HCT116 (cell line): ENCODE measurements at places on chromosomes 2 and 18.

DNA sequence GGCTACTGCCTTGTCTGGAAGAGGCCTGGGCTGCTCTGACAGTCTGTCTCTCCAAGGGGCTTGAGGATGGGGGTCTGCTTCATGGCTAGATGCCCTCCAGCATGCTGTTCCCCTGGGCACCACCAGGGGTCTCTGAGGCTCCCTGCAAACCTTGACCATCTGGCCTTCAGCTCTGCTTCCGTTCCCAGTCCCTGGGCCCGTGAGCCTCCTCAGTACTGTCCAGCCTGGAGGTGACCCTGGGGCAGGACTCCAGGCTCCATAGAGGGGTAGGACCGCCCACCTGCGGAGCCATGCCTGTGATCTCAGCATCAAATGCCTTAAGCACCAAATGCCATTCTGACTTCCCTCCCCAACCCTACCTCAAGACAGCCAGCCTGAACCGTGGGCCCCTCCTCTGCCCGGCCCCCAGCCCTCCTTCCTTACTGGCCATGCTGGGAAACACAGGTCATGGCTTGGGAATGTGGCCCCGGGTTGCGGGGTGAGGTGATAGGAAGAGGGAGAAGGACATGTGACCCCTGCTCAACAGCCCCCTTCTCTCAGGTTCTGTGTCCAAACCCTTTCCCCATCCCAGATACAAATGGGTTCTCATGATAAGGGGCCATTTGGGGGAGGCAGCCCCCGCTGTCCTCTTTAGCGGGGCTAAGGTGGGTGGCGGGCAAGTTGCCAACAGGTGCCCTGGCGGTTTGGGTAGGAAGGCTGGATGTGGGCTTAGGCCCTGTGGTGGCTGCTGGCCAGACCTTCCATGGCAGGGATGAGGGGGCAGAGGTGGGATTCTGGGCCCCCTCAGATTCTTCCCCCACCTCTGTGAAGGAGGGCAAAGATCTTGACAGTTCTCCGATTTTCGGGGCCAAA lies 25.0 kb downstream of the SPEG start:
- DNase-seq: no peak

DNA sequence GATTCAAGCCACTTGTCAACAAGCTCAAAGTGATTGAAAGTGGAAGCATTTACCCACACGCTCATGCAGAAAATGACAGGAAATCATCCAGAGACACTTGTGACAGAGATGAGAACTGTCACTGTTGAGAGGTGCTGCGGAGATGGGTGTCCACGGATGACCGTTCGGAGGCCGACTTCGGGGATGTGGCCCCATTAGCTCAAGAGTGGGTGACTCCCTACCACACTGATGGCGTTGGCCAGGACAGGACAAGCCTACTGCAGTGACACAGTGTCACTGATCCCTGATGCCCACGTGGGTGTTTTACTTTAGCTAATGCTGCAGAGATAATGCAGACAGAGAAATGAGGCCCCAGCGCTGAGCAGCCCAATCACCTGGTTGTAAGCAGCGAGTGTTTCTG lies 81.5 kb upstream of the YWHAQ start:
- no peak for DNase-seq

GRCh38 chr2:176004934-176005333 lies 2.9 kb upstream of the LNPK start:
- DNase-seq: no peak

DNA sequence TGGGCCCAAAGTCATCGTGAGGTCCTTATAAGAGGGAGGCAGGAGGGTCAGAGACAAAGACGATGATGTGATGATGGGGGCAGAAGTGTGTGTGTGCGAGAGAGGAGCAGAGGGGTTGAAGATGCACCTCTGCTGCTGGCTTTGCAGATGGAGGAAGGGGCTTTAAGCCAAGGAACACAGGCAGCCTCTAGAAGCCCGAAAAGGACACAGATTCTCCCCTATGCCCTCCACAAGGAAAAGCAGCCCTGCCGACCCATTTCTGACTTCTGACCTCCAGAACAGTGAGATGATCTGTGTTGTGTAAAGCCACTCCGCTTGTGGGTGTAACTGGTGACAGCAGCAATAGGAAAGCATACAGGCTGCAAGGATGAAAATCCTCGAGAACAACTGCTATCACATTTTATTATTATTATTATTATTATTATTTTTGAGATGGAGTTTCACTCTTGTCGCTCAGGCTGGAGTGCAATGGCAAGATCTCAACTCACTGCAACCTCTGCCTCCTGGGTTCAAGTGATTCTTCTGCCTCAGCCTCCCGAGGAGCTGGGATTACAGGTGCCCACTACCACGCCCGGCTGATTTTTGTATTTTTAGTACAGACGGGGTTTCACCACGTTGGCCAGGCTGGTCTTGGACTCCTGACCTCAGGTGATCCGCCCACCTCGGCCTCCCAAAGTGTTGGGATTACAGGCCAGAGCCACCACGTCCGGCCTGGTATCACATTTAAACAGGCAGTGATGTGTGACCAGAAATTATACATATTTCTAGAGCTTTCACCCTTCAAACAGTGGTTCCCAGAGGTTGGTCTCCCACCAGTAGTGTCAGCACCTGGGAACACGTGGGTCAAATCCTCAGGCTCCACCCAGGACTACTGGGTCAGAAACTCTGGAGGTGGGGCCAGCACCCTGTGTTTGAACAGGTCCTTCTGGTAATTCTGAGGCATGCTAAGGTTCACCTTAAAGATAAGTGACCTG lies 170.5 kb downstream of the TGIF1 start:
- DNase-seq: no peak

DNA sequence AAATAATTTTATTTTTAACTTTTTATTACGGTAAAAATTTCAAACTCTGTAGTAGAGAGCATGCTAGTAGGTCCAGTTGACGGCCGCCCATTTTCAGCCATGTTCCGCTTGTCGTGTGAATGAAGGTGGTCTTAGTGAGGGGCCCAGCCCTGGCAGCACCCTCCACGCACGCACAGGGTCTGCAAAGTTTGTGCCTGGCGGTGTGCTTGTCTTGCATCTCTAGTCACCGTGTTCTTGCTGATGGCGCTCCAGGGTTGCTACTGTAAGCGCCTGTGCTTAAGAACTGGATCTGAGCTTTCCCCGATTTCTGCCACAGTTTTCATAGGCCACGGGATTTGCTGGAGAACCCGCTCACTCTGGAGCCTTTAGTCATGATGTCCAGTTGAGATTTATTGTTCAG lies 28.9 kb downstream of the LDLRAD4 start:
- no peak for DNase-seq

- no peak for DNase-seq
Measured at GRCh38 chr2:177554365-177554764, 161.8 kb downstream of the AGPS start.

DNA sequence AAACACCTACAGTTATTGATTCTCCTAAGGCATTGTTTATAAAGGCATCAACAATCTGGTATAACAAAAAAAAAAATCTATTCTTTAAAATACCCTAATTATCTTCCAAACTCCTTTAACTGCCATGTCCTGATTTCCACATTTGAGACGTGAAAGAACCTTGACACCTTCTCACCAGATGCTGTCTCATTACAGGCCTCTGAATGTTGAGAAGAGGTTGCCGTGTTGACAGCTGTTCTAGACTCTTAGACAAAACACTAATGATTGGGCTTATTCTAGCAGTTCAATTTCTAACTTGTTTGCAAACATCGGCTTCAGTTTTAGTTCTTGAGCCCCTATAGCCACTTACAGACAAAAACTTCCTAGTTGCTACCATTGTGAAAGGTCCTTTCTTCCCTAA lies 988.8 kb downstream of the LRP1B start:
- no peak for DNase-seq

DNA sequence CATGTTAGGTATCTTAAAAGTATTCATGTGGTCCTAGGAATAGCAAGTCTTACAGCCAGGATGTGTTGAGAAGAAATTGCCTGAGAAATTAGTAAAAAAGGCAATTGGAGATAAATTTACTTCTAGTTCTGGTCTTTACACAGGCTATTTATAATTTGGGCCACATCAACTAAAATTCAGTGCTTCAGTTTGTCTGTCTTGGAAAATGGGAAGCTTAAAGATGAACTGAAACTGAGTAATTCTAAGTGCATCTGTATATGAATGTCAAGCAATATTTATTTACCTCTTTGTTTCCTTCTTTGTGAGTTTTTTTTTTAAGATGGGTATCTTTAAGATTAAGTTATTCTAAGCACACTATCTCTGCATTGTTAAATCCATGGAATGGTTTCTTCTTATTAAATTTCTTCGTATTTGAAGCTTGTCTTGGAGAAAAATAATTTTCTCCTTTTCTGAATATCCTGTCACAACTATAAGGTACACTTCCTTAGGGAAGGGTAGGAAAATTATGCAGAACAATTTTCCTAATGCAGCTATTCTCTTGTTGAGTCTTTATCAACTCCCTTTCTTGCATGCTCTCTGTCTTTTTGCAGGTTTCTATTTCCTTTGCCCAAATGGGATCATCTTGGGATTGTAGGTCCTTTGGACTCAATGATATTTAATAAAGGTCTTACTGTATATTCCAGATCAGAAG lies 39.7 kb upstream of the MMADHC start:
- DNase-seq: no peak

DNA sequence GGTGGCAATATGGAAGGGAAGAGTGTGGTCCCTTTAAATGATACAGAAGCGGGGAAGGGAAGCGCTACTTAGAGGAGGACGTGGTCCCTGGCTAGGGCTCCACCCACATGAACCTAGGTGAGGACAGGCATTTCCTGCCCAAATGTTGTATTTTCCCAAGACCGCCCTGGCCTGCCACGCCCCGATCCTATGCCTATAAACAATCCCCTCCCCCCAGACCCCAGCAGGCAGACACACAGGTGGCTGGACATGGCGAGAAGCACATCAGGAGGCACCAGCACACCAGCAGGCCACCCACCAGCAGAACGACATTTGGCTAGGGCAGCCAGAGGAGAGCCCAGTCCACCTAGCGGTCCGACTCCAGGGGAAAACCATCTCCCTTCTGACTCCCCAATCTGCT lies 47.2 kb downstream of the METTL8 start:
- no peak for DNase-seq

DNA sequence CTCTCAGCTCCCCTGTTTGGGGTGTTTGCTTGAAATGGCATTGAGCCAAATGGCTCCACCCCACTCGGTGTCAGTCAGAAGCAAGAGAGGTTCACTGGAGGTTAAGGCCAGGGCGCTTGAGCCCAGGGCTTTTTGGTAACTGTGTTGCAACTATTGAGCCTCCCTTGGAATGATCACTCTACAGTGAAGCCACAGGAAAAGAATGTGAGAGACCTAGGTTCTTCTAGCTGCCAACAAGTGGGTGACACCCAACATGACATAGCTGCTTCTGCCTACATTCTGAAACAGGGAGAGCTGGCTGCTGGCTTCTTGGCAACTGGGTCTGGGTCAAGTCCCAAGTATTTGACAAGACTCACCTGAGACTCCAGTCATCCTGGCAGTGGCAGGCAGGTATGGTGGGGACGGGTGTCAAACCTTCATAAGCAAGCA lies 7.1 kb upstream of the GRHL1 start:
- no peak for DNase-seq

- DNase-seq: no peak
Measured at GRCh38 chr2:222813177-222813843, 47.5 kb upstream of the ACSL3 start.

DNA sequence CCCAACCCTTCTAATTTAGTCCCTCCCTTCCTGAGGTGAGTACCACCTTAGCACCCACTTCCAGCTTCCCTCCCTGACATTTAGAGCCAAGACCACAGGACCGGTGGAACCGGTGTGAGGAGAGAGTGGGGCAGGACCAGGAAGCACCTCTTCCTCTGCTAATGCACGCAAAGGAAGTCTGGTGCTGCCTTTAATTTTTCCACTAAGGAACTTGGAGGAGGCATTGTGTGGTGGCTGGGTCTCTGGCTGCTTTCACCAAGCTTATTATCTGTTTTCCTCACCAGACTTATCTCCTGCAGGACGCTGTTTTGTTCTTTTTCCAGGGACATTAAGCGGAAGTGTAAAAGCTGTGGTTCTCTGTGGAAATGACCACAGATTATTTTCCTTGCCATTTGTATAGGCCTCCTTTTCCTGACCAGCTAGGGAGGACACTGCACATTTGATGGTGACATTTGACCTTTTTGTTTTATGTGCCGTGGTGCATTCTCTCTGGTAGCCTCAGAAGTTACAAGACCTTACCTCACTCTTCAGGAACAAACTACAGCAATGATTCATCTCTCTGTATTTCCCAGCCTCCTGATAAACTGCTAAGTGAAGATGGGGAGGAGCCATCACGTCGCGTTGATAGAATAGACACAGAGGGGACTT lies 39.8 kb upstream of the SPTBN1 start:
- no peak for DNase-seq

GRCh38 chr2:235238537-235238936 lies 255.3 kb upstream of the AGAP1 start:
- DNase-seq: no peak

DNA sequence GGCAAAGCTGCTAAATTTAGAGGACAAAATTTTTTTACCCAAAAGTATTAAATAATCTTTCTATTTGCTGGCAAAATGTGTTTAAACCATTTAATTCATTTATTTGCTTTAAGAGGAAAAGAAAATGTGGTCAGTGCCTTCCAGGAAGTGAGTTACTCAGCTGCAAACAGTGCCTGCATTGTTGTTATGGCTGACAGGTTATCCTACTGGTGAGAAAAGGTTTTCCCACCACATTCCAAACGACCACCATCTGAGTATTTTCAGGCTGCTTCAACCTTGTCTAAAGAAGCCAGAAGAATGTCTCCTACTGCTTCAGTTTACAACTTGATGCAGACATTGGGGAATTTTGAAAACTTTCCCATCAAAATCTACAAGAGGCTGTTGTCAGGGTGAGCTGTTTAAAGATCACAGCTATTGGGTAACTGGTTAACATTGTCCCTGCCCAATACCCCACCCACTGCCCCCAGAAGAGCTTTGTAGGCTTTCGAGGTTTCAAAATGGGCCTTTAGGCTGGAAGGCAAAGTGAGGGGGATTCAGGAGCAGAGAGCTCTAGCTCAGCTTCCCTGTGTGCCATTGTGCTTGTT lies 461.3 kb upstream of the FANCL start:
- DNase-seq: no peak

DNA sequence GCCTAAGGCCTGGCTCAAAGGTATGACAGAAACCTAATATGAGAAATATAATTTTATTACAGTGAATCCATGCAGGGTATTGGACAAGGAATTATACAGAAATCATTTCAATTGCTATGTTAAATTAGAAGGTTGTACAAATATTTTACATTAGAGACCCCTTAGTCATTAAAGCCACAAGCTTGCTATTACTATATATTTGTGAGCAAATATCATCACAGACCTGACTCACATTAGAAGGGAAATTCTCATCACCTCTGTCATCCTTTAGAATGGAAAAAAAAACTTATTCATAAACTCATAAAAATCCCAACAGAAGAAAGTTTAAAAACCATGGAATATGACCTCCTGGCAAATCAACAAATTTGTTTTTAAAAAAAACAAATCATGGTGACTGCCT lies 277.9 kb downstream of the DCC start:
- DNase-seq: no peak

GRCh38 chr2:47061944-47062678 lies 93.0 kb downstream of the STPG4 start:
- DNase-seq: no peak

GRCh38 chr2:229230911-229231310 lies 40.2 kb downstream of the PID1 start:
- DNase-seq: no peak
